Stimulated activated CD8-positive, alpha-beta memory T cell treated with anti-CD3 and anti-CD28 coated beads, Interleukin-4, amount 100 ng/mL, for 4 hours (primary cell): ENCODE measurements at places on chromosomes 13 and 19.
A peak's percentile ranks its signal among the peaks of the same experiment; 100 is the strongest.

GRCh38 chr19:40422748-40423566 lies 2.8 kb downstream of the SERTAD1 start:
- DNase-seq: no peak

- no peak for DNase-seq
Measured at GRCh38 chr19:574658-575526, 2.5 kb downstream of the BSG start.

DNA sequence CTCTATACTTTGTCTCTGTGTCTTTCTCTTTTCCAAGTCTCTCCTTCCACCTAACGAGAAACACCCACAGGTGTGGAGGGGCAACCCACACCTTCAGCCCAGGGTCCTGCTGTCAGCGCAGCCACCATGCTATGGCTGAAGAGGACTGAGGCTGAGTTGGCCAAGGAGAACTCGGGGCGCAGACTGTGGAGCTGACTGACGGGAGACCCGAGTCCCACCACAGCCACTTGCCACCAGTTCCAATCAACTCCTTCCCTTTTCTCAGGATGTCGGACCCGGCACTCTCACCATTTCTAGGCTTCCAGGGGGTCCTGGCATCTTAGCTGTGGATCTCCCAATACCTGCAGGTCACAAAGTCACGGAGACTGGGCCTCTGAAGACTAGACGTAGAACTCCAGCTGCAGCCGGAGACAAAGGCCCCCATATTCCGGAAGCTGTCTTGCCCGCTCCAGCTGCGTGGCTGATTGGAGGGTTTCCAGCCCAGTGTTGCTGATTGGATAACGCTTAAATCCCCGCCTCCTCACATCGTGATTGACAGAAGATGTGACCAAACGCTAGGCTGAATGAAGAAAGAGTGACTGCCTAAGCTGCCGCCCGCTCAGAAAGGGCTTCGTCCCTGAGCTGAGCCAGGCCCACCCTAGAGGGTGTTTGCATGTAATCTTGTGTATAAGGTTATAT lies 63.6 kb downstream of the ZNF429 start:
- DNase-seq: peak; percentile 48

GRCh38 chr13:110780422-110780821 lies 66.9 kb downstream of the ING1 start:
- DNase-seq: no peak

- no peak for DNase-seq
Measured at GRCh38 chr13:93589788-93590187, 363.2 kb downstream of the GPC6 start.

GRCh38 chr13:100872761-100873160 lies 198.2 kb upstream of the TMTC4 start:
- DNase-seq: no peak

GRCh38 chr19:20209051-20209450 lies 42.0 kb downstream of the ZNF486 start:
- no peak for DNase-seq
